ENCODE measurements at places on chromosomes 7 and 10.
A peak's percentile ranks its signal among the peaks of the same experiment; 100 is the strongest.

GRCh38 chr10:59585046-59585700 lies 124.5 kb downstream of the SLC16A9 start:
- peak; percentile 39 for DNase-seq

DNA sequence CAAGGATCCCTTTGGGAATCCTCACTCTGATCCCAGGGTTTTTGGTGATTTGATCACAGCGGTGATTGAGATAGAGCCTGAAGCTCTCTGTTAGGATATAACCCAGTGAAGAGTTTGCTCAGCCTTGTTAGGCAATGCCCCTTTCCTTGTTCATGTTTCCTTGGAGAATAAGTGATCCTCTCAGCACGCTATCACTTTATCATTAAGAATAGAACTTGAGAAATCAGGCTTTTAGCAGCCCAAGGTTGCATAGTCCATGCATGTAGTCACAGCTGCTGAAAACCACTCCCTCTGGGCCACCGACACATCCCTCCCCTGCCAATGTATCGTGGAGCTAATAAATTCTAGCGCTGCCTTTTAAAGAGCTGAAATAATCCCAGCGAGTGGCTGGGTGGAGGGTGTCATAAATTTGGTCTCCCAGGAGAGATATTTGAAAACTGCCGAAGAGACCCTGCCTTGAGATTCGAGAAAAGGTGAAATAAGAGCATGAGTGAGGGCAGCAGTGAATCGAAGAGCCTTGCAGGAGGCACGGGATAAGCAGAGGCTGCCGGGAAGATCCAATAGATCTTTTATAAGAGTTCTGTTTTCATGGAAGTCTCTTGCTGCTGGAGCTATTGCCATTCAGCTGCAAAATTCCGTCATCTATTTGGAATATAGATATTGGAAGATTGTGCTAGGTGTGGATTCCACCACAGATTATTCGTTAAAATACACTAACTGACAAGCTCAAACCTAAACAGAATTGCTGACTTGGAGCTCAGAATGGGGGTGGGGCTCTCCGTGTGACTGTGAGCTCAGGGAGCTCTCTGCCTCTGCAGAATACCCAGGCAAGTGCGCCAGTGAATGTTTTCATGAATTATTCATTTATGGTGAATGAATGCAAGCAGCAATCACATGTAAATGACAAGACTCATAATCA lies 249.8 kb downstream of the TRIL start:
- no peak for DNase-seq

DNA sequence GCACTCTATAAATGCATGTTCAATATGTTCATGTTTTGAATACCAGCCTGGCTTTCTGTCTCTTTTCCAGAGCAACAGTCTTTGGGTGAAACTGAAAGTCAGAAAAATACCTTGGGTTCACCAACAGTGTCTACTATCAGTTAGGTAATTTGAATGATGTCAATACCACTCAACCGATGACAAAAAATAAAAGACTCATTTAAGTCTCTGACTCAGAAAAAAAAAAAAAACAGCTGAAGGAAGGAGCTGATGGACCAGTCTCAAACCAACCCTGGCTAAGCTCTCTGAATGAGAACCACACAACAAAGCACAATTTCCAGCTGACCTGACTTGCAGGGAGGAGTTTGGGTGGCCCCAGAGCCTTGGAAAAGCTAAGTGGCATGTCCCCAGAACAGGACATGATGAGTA lies 42.5 kb downstream of the ABLIM1 start:
- no peak for DNase-seq

DNA sequence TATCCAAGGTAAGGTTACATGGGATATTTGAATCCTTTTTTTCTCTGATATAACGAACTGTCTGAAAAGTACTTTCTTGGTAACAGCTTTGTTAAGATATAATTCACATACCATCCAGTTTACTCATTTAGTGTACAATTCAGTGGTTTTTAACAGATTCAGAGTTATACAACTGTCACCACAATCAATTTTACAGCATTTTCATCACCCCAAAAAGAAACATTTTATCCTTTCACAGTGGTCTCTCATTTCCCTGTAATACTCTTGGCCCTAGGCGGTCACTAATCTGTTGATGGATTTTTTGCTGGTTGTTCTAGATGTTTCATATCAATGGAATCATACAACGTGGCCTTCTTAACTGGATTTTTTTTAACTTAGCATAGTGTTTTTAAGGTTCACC lies 91.6 kb downstream of the GLCCI1 start:
- no peak for DNase-seq

DNA sequence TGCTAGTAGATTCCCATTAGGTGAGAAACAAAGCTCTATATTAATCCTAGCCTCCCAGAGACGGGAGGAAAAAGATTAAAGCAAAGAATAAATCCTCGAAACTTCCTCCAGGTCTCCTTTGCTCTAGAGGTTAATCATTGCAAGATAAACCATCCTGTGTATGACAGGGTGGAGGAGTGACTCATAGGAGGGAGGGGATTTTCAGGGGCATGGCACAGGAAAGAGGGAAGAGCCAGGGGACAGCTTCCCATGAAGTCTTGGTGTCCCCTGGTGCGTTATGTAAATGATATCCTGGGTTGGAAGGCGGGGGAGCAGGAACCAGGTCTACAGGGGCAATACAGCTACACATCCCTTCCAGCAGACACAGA lies 780 bp downstream of the CYP3A5 start:
- DNase-seq: no peak

- no peak for DNase-seq
Measured at GRCh38 chr10:21494191-21495001, 31.1 kb downstream of the SKIDA1 start.

- DNase-seq: no peak
Measured at GRCh38 chr7:55070271-55070743, 51.5 kb downstream of the EGFR start.

DNA sequence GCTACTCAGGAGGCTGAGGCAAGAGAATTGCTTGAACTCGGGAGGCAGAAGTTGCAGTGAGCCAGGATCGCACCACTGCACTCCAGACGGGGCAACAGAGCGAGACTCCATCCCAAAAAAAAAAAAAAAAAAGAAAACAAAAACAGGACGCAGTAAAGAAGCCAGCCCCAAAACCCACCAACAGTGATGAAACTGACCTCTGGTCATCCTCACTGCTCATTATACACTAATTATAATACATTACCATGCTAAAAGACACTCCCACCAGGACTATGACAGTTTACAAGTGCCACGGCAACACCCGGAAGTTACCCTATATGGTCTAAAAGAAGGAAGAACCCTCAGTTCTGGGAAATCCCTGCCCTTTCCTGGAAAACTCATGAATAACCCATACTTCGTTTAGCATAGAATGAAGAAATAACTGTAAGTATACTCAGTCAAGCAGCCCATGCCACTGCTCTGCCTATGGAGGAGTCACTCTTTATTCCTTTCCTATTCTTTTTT lies 40.0 kb upstream of the EIF4H start:
- DNase-seq: no peak

DNA sequence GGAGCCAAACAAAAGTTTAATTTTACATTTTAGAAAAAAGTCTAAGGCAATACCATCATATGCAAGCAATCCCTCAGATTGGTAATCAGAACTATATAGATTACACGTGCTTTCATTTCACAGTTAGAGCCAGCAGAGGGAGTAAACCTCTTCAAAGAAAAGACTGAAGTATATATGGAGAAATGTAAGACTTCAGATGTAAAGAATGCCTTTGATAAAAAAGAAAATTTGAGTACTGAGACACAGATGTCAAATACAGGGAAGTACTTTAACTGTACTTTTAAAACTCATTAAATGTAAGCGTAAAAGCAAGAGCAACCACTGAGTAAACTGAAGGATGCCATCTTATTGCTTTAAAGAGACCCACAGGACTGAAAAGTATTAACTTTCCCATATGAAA lies 101.4 kb upstream of the FAM133B start:
- DNase-seq: no peak

DNA sequence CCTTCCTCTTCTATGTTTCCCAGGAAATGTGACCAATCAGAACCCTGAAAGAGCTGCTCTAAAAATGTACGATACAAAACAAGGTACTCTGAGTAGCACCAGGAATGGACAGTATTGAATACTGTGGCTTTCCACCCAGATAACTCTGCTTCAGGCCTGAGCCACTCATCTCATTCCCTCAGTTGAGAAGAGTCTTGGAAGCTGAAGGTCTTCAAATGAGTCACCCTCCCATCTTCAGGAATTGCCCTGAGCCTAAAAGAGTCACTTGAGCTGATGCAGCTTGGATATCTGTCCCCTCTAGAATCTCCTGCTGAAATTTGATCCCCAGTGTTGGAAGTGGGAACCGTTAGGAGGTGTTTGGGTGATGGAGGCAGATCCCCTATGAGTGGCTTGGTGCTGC lies 210.4 kb downstream of the DGKI start:
- no peak for DNase-seq

DNA sequence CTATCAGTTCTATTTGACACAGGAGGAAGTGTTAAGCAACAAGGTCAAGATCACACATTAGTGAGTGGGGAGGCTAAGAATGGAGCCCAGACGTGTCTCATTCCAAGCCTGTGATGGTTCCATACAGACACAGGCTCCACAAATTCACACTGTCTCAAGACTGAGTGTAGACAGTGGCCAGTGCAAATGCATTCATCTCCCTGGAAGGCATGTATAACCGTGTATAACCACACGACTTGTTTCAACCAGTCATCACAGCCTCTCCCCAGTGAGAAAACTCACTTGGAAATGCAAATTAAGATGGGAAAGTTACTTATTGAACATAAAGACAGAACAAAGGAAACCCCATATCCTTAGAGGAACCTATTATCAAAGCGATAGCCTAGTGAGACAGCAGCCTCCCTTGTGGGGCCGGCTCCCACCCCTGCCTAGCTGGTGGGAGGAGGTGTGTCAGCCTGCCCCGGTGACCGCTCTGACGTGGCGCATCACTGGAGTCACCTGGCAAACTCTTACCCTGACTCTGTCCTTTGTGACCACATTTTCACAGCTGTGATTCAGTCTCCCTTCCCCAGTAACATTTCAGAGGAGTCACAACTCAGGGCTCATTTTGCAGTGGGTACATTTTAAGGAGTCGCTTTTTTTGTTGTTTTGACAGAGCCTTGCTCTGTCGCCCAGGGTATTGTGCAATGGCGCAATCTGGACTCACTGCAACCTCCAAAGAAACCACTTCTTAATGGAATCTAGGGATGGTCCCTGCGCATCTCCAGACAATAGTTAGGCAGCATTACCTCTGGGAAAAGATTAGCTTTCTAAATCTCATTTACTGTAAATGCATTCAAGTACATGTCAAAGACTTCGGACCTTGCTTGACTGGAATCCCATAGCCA lies 126.6 kb upstream of the PARD3 start:
- DNase-seq: no peak

- no peak for DNase-seq
Measured at GRCh38 chr10:68800211-68800610, 27.1 kb upstream of the STOX1 start.

DNA sequence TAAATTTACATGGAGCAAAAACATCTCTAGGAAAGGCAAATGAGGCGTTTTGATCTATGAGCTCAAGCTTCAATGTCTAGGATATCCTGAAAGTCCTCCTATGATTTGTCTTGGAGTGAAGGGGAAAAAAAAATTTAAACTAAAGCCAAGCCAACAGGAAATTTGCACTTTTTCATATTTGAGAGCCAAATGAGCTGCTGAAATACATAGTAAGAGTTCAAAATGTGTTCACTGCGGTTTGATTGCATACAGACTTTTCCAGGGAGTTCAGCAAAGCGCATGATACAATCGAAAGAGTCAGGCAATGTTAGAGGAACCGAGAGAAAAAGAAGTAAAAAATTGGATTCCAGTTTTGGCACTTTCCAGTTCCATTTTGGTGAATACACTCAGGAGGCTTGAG lies 633.4 kb upstream of the MGMT start:
- DNase-seq: no peak

DNA sequence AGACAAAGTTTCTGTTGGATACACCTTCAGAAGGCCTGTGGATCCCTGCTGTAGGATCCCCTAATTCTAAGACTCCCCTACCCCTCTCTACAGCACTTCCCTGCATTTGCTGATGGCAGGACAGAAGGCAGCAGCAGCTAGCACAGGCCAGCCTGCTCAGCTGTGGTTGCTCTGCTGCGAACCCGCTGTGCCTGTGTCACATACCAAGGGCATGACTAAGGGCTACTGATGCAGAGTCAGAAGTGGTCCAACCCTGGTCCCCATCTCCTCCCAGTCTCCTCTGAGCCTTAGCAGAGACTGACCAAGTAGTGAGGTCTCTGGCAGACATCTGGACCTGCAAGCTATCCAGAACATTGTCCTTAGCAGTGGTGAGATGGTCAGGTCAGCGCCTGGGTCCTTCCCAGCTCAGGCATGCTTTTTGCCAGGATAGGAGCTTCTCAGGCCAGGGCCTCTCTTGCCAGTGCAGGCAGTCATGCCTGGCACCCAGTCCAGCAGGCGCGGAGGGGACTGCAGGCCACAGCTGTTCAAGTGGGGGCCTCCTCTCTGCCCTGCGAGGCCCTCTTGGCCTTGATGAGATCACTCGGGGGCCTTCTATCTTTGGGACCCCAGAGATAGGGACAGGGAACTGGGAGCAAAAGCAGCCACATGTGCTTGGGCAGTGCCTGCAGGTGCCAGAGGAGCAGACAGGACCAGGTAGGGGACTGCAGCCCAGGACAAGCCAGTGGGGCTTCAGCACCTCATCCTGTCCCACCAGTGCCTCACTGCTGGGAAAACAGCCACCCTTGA lies 146.4 kb downstream of the ZNF248 start:
- DNase-seq: no peak

GRCh38 chr10:8670461-8670860 lies 616.0 kb downstream of the GATA3 start:
- no peak for DNase-seq

- no peak for DNase-seq
Measured at GRCh38 chr10:74055383-74056049, 57.6 kb downstream of the VCL start.

GRCh38 chr7:17063045-17063383 lies 181.2 kb upstream of the AGR3 start:
- DNase-seq: no peak

GRCh38 chr10:32371101-32371500 lies 24.1 kb upstream of the EPC1 start:
- DNase-seq: no peak

DNA sequence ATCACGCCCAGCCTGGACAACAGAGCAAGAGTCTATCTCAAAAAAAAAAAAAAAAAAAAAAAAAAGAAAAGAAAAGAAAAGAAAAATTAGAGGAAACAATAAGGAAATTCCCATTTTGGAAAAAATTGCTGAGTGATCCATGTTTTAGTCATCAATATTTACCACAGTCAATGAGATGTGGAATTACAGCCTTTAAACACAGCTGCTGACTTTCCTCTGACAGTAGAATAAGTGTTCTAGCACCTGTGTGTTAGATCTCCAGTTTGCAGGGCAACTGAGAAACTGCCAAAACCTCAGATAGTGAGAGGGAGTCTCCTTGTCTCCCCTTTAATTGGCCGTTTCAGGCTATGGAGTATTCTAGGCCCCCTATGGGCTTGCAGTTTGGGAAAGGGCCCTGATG lies 520.1 kb downstream of the KCNMA1 start:
- no peak for DNase-seq

DNA sequence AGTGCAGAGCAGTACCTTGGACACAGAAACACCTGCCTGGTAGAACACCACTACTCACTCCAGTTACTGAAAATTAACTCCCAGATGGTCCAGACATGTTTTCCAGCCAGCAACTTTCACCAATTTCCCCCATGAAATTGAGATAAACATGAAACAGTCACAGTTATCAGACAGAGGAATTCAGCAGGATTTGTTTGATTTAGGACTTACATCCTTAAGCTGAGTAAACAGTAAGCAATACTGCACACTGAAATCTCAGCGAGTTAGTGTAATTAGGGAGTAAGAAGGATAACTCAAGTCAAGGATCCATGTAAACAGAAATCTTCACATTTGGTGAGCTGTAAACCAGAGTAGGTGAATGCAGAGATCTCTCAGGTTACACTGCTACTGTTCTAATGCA lies 353.5 kb downstream of the ELMO1 start:
- no peak for DNase-seq

- no peak for DNase-seq
Measured at GRCh38 chr10:132878730-132879407, 63.5 kb downstream of the CFAP46 start.
